ENCODE measurements at places on chromosomes 12 and 14.
A peak's percentile ranks its signal among the peaks of the same experiment; 100 is the strongest.

GRCh38 chr14:59679872-59680271 lies 103.3 kb upstream of the CCDC175 start:
- DNase-seq: no peak

- DNase-seq: no peak
Measured at GRCh38 chr12:22437031-22437806, 102.7 kb upstream of the ST8SIA1 start.

GRCh38 chr14:101833045-101833444 lies 71.5 kb downstream of the PPP2R5C start:
- DNase-seq: no peak

GRCh38 chr12:2805143-2805520 lies 7.3 kb upstream of the ITFG2 start:
- DNase-seq: no peak

DNA sequence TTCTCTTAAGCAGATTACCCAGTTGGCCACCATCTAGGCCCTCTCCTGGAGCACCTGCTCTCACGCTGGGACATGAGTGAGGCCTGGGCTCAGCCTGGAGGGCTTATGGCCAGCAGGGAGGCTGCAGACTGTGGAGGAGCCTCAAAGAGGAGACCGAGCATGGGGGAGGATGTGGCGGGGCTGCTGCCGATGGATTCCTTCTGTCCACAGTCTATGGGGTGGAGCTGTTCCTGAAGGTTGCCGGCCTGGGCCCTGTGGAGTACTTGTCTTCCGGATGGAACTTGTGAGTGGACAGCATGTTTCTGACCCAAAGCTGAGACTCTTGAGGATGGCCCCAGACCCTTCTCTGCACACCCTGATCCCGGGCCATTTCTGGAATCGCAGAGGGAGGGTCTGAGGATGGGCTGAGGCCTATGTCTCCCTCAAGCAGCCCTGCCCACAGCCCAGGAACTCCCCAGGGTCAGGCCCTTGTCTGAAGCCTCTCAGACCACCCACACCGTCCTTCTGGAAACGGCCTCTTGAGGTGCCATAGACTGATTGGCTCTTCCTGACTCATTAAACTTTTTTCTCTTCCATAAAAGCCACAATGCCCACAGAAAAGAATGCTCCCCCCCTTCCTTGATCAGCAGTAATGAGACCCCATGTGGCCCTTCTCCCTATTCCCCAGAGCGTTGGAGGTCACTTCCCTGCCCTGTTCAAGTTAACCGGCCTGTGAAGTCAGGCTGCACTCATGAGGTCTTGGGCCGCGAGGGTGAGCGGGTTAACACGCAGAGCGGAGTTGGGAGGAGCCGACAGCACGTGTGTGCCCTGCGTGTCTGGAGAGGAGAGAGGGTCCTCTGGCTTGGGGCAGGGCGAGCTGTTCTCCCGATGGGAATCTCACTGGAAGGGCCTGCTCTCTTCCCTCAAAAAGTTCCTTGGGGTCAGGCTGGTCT lies 49.0 kb downstream of the SLC8B1 start:
- DNase-seq: no peak

GRCh38 chr12:29200586-29200985 lies 51.5 kb downstream of the FAR2 start:
- DNase-seq: no peak

DNA sequence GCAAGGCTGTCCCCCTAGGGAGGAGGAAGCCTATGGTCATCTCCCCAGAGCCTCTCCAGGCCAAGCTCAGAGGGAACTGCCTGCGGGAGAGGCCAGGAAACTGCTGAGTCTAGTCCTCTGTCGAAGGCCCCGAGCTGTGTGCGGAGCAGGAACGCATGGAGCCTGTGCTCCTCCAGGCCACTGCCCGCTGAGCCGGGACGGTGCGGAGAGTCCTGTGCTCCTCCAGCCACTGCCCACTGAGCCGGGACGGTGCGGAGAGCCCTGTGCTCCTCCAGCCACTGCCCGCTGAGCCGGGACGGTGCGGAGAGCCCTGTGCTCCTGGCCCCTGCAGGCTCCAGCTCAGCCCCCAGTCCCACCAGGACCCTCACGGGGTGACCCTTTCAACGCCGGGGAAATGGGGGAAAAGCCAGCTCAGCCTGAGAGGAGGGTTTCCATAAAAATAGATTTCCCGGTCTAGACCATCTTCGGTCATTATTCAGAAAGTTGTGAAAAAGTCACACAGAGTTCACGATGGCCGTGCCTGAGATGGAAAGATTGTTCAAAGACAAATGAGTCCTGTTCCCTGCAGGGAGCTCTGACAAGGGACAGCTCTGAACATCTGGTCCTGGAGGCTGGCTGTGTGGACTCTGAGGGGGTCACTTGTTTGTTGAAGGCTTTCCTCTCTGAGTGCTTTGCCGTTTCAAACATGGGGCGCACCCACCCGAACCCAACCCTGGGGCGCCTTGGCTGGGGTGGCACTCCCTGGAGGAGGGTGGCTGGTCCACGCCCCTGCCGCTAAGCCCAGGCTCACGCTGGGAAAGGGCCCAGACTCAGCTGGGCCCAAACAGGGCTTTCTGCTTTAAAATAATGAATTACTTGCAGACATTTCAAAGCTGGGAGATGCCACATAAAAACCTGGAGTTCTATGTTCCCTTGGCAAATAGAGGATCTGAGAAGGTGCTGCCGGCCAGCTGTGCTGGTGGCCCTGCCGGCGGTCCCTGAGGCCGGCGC lies 85.5 kb downstream of the ADGRD1 start:
- no peak for DNase-seq

- no peak for DNase-seq
Measured at GRCh38 chr12:17949558-17950141, 140.3 kb downstream of the RERGL start.

DNA sequence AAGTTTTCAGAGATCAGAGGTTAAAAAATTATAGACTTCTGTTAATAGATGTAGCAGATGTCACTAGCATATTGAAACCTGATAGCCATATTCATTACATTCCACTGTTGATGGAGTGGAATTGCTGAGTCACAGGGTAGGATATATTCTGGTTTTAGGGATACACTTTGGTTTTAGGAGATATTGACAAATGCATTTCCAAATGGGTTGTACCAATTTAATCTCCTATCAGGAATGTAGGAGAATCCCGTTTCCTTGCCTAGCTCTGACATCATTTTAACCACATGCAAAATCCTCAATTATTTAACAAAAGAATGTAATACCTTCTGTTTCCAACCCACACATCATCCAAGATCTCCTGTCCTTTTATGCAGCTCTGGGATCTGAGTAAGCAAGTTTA lies 30.7 kb upstream of the ESR2 start:
- no peak for DNase-seq

GRCh38 chr12:10543499-10543898 lies 37.8 kb downstream of the EIF2S3B start:
- no peak for DNase-seq

GRCh38 chr12:80702889-80703805 lies 4.3 kb upstream of the MYF6 start:
- no peak for DNase-seq

- no peak for DNase-seq
Measured at GRCh38 chr14:25079311-25079710, 29.4 kb upstream of the STXBP6 start.

DNA sequence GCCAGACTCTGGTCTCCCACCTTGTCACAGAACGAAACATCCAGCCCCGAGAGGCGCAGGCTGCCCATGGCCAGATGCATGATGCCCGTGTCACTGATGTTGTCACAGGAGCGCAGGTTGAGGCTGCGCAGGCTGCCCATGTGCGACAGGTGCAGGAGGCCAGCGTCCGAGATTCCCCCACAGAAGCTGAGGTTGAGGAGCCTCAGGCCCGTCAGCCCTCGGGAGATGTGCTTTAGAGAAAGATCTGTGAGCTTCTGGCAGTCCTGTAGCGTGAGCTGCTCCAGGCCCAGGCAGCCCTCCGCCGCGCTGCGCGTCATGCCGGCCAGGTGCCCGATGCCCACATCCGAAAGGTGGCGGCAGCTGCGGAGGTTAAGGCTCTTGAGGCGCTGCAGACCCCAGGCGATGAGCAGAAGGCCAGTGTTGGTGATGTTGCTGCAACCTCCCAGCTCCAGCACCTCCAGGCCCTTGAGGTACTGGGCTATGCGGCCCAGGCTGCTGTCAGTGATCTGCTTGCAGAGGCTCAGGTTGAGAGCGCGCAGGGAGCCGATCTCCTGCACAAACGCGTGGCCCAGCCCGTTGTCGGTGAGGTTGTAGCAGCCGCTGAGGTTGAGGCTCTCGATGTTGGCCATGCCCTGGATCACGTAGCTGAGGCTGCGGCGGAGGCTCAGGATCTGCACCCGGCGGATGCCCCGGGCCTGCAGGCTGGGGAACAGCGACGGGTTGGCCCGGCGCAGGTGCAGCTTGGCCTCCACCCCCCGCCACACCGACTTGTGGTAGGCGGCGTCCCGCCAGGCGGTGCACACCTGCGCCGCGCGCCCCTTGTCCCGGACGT lies 991 bp downstream of the FBXL14 start:
- DNase-seq: peak; percentile 34

- peak; percentile 57 for DNase-seq
Measured at GRCh38 chr12:4825011-4825858, 84.5 kb upstream of the KCNA1 start.

DNA sequence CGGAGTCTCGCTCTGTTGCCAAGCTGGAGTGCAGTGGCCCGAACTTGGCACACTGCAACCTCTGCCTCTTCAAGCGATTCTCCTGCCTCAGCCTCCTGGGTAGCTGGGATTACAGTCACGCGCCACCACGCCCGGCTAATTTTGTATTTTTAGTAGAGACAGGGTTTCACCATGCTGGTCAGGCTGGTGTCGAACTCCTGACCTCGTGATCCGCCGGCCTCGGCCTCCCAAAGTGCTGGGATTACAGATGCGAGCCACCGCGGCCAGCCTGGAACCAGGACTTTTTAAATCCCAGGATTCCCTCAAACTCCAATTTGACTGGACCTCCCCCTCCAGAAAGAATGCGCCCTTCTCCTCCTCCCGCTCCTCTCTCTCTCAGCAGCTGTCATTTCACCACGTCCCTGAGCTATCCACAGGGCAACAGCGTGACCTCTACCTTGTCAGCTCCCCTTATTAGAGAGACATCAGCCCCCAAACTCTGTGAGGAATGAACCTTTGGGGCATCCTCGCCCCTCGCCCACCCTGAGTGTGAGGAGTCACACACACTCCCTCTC lies 2.0 kb downstream of the ESYT1 start:
- DNase-seq: no peak

DNA sequence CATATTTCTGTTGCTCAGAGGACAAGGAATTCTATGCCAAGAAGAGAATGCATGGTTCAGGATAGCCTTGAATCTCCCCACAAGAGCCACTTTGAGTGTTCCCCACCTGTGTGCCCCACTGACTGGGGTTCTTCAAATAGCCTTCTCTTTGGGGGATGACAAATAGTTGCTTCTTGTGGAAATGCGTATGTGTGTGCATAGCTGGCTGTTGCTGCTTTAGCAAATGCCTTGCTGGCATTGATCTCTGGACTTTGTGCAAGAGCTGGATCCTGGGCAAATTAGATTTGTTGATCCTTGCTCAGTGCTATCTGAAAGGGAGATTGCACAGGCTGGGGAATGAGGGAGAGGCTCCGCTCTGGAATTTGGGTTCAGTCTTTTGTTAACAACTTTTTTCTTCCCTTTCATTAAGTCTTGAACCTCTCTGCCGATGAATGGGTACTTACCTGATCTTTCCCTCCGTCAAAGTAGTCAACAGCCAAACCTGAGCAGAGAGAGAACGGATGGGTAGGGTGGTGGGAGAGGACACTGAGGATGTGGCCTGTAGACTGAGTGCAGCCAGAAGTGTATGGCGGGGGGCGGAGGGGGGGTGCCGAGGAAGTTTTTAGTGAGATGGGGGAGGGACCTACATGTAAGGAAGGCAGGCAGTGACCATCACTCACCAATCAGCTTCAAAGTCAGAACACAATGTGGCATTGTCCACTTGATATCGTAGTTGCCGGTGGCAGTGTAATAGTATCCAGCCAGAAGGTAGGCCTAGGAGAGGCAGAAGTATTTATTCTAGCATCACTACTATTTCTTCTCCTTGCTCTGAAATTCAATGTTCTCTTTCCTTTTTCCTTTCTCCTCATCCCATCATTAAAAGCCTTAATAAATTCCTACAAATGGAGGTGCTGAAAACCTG lies 10.7 kb downstream of the EMG1 start:
- DNase-seq: no peak

Measured in hematopoietic multipotent progenitor cell treated with erythropoietin and hydrocortisone succinate and interleukin-3 and kit ligand, for 8 days (in vitro differentiated cells).